ENCODE measurements at places on chromosomes 7 and 10. TPM values are rescaled to one million over a fixed set of nuclear protein-coding genes. Genes with fewer than 3 reads are reported as not detected.

SPDYE2B gene
- total RNA-seq, result not detected

DNA sequence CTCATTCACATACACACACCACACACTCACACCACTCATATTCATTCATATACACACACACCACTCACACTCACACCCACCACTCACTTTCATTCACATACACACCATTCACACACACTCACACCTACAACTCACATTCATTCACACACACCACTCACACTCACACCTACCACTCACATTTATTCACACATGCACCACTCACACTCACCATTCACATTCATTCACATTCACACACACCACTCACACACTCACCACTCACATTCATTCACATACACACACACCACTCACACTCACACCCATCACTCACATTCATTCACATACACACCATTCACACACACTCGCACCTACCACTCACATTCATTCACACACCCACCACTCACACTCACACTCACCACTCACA lies 25.4 kb upstream of the C10orf120 start:
- no peak overlapping the region for H3K4me3 ChIP-seq
- no peaks in the 10 kb centered on the region for H3K36me3 ChIP-seq
- no peak overlapping the region for H3K27ac ChIP-seq

ZNF804B gene
- not detected for total RNA-seq

- H3K27me3 ChIP-seq, result no peaks in the 10 kb centered on the region
- H3K4me1 ChIP-seq, result no peaks in the 10 kb centered on the region
- no peak overlapping the region for H3K27ac ChIP-seq
- no peaks in the 10 kb centered on the region for H3K36me3 ChIP-seq
- no peak for DNase-seq
Measured at GRCh38 chr7:38021892-38022291, 101.5 kb downstream of the EPDR1 start.

- no peaks in the 10 kb centered on the region for H3K36me3 ChIP-seq
- H3K27ac ChIP-seq, result no peak overlapping the region
- no peak overlapping the region for H3K4me3 ChIP-seq
Measured at GRCh38 chr7:33310546-33310945, 181.2 kb downstream of the BBS9 start.

ADGRA1 gene
- total RNA-seq, result not detected

GRCh38 chr10:103451831-103452505 lies at the start of gene CALHM2:
TSS of gene CALHM2 (minus strand) at chr10:103452370. CDS start at chr10:103449941, 2,429 bp downstream.
- peaks cover 2% of the 10 kb centered on the region for H3K27me3 ChIP-seq
- no peak within 1 kb of the TSS for H3K27ac ChIP-seq
- H3K36me3 ChIP-seq, result no peaks in the 10 kb centered on the region
- DNase-seq, result peak; percentile 13

ITIH2 gene
- 1,197 TPM for total RNA-seq

DNA sequence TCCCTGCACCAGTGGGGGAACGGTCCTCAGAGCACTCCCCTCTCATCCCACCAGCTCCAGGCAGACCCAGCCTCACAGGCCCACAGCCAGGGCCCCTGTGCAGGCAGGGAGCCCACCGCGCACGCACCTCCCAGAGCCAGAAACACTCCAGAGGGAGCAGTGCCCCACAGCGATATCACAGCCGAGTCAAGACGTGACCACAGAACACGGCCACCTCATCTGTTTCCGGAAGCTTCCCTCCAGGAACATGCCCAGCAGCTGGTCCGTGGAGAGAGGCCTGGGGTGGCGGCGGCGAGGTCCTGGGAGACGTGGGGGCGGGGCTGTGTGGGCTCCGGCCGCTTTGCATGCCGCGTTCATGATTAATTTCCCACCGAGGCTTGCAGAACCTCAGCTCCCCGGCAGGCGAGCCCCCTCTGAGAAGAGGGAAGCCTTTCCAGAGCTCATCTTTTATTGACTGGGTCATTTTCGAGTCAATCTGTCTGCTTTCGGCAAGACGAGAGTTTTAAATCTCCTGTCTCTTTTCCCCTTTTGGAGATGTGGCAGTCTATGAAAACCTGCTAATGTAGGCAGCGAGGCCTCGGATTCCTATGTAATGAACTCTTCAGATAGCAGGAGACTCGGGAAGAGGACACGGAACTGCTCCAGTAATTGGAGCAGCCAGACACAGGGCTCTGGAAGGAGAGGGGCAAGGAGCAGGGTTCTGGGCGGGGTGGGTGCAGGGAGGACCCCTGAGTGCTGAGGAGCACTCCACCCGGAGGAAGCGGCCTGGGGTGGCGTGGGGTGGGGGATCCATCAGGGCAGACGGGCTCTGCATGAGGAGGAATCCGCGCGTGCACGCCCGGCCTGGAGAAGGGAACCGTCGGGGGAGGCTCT lies 242.8 kb downstream of the ELFN1 start:
- no peaks in the 10 kb centered on the region for H3K4me1 ChIP-seq
- H3K27me3 ChIP-seq, result no peaks in the 10 kb centered on the region
- no peak overlapping the region for H3K4me3 ChIP-seq
- H3K36me3 ChIP-seq, result 0 out of 3 replicates have a peak, but pooled peaks cover 3% of the 10 kb centered on the region
- H3K27ac ChIP-seq, result no peak overlapping the region

FLNC gene
- 0.01 TPM for total RNA-seq

GRCh38 chr7:2321020-2321419 lies 6.8 kb upstream of the SNX8 start:
- no peaks in the 10 kb centered on the region for H3K27me3 ChIP-seq
- no peak overlapping the region for H3K27ac ChIP-seq
- no peaks in the 10 kb centered on the region for H3K36me3 ChIP-seq
- peak; percentile 20 for DNase-seq
- no peak overlapping the region for H3K4me3 ChIP-seq

All from HepG2 (cell line).